Muscle of arm (tissue), 14 donors: ENCODE measurements at places on chromosomes 7 and 10. TPM values are rescaled to one million over a fixed set of nuclear protein-coding genes. Genes with fewer than 3 reads are reported as not detected.
A peak's percentile ranks its signal among the peaks of the same experiment; 100 is the strongest.

ZP3 gene
- 6.7 TPM for polyA plus RNA-seq

HOXA5 gene
- 17.6 TPM for polyA plus RNA-seq

CRHR2 gene
- 2.5 TPM for polyA plus RNA-seq

OR9A2 gene
- not detected for polyA plus RNA-seq

TRIM24 gene
- 23.8 TPM for polyA plus RNA-seq

HOGA1 gene
- 1.7 TPM for polyA plus RNA-seq

ZNF117 gene
- 7.7 TPM for polyA plus RNA-seq

GRCh38 chr7:46534664-46535588 is 613.9 kb upstream of the IGFBP3 start:
- peak; percentile 10 for DNase-seq

- no peak for DNase-seq
Observed at GRCh38 chr10:78623578-78624215, 445.1 kb upstream of the ZMIZ1 start.

DNA sequence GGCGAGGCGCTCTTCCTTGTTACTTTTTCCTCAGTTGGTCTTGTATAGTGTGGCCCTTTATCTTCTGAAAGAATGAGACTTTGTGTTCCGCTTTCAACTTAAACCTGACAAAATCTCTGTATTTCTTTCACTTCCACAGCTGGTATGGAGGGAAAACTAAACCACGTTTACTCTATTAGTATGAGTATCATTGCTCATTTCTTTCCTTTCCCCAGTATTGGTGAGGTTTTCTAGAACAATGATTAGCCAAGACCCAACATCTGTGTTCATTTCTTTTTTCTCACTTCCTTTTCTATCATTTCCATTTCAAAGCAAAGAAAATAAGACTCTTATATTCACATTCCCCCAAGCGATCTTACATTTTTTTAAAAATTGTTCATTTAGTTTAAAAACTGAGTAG is 165.3 kb downstream of the PAXIP1 start:
- DNase-seq = no peak

DNA sequence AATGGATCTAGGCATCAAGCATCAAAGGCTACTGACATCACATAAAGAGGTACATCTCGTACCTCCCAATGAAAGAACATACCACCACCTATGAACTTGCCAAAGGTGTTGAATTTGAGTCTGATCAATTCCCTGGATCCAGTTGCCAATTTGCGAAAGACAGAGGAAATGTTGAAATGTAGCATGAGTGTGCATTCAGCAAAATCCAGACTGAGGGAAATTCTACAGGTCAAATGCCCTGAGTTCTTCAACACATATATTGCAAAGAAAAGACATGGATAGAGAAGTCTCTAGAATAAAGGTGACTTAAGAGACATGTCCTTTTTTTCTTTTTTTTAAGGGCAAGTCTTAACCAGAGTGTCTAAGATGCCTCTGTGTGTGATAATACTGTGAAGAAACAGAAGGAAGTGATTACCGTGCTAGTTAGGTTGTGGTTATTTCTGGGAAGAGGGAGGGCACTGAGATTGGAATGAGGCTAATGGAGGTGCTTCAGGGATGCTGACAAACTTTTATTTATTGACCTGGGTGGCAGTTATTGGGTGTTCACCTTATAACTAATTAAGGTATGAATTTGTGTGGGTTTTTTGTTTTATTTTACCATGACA is 128.7 kb downstream of the SAMD9 start:
- no peak for DNase-seq

DNA sequence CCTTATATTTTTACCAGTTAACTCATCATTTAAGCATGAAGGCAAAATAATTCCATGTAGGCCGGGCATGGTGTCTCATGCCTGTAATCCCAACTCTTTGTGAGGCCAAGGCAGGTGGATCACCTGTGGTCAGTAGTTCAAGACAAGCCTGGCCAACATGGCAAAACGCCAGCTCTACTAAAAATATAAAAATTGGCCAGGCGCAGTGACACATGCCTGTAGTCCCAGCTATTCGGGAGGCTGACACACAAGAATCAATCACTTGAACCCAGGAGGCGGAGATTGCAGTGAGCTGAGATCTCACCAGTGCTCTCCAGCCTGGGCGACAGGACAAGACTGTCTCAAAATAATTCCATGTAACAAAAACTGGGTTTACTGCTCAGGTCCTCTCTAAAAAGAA is 18.3 kb downstream of the HNRNPA2B1 start:
- no peak for DNase-seq

- DNase-seq = no peak
Observed at GRCh38 chr10:2438248-2438939, 629.0 kb upstream of the PFKP start.

- no peak for DNase-seq
Observed at GRCh38 chr7:79180533-79180932, 272.9 kb downstream of the MAGI2 start.

- no peak for DNase-seq
Observed at GRCh38 chr10:91511549-91512330, 101.6 kb downstream of the HECTD2 start.

DNA sequence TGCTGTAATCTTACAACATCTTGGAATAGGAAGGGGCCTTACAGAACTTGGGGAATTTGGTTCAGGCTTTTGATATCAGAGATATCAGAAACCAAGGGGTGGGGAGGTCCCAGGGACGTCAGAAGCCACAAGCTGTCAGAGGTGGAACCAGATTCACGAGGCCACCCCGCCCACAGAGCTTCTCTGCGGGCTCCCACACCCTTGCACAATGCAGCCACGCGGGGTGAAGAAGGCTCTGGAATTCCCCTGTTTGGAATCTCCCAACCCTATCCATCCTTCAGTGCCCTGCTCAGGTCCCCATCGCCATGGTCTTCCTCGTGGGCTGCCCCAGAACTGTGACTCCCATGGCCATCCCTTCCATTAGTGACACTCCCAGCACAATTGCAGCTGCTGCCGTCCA is 247.1 kb upstream of the SHH start:
- DNase-seq = no peak

DNA sequence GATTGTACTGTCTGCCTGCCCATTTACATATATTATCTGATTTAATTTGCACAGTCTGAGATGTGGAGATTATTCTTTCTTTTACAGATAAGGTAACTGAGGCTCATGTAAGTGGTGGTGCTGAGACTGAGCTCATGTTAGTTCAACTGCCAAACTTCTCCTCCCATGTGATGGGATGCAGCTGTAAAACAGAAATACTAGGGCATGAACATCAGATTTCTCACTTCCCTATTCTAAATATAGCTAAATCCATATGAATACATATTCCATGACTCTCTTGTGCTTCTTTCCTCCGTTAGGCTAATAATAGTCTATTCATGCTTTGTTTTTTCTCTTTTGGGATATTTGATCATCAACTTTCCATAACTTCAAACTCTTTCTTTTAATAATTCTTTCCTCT is 84.7 kb downstream of the PTPRZ1 start:
- peak; percentile 20 for DNase-seq

- DNase-seq = no peak
Observed at GRCh38 chr7:28330384-28331070, 81.8 kb upstream of the CREB5 start.

- DNase-seq = no peak
Observed at GRCh38 chr7:70647801-70648498, 484.0 kb upstream of the GALNT17 start.

DNA sequence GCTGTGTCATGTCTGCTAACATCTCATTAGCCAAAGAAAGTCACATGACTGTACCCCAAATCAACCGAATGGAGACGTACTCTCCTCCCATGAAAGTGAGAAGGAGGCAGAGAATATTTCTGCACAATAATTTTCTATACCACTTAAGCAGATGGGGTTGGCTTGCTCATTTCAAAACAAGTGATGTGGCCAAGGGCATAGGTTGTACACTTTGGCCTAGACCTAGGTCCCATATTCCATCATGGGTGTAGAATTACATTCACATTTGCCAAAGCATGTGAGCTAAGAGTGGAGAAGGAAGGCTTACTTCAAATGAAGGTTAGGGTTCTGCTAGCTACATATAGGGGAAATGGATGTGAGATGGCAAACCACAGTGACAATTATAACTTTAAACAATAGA is 83.0 kb downstream of the ZNF365 start:
- DNase-seq = no peak

DNA sequence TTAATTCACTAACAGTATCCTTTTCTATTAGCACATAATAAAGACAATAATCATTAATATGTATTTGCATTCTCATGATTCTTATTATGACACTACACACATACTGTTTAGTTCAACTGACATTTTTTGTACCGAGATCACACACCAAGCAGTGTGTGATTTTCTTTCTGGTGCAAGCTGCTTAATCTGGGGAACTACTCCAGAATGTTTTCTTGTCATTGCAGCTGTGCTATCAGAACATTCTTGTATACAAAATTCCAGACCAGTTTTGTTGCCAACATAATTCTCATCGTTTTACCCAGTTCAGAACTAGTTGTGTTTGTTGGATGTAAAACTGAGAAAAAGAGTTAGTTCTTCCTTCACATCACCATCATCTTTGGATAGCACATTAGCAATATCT is 37.4 kb downstream of the VKORC1L1 start:
- DNase-seq = no peak
